ENCODE measurements at places on chromosomes 12 and 14.

DNA sequence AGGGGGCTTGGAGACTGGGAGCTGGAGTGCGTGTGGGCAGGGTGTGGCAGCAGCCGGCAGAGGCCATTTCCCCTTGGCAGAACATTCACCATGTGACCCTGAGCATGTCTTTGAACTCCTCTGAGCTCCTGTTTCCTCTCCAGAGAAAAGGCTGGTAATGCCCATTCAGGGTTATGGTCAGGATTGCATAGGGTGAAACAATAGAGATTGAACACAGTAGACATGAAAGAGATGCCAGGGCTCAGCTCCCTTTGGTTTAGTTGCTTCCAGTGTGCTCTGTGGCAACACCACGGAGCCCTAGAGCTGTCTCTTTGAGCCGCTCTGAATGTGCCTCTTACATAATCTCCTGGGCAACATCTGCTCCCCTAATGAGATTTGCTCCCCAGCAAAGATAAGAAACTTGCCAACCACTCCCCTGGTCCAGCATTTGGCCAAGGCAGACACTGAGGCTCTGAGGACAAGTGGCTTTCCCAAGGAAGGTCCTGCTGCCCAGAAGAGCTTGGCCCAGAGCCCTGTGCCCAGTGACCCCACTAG, 4.6 kb downstream of the IFI27 start:
- DNase-seq = no peak

DNA sequence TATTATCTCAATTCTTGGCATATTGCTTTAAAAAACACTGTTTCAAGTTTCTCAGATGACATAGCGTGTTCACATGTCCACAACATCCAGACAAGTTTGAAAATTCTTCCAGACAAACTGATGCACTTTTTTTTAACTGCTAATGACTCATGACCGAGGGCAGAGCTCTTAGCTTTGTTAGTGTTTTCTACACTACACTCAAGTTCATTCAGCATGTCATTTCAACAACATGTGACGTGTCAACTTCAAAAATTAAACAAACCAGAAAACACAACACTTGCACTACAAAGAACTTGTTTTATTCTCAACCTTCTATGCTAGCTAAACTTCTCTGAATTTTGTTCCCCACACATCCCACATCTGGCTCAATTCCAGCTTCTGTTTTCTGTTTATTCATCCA, 1186.3 kb upstream of the FLRT2 start:
- DNase-seq = peak; percentile 1

- peak; percentile 34 for DNase-seq
Observed at GRCh38 chr14:103483600-103483999, 39.0 kb downstream of the CKB start.

DNA sequence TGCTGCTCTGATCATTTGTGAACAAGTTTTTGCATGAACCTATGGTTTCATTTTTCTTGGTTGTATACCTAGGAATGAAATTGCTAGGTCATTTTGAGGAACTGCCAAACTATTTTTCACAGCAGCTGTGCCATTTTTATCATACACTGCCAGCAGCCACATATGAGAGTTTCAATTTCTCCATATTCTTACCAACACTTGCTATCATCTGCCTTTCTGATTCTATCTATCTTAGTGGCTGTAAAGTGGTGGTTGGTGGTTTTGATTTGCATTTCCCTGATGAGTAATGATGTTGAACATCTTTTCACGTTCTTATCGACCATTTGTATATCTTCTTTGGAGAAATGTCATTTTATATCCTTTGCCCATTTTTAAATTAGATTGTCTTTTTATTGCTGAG, 146.1 kb downstream of the C12orf75 start:
- DNase-seq = no peak

- DNase-seq = no peak
Observed at GRCh38 chr14:55912344-55912743, 205.9 kb upstream of the PELI2 start.

GRCh38 chr14:94680862-94681288, 68.7 kb downstream of the SERPINA3 start:
- DNase-seq = no peak

DNA sequence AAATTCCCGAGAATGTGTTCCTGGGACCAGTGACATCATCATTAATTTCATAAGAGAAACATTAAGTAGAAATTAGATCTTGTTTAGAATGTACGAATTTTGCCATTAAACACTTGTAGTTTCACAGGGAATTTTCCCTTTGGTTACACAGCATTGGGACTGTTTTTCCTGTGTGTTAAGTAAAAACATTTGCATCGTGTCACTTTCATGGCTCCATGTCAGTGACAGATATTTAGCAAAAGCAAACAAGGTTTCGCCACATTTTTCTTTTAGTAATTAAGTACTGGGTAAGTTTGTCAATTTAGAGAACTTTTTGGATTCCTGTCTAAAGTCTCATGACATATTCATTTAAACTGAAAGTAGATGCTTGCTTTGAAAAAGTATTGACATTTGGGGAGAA, 45.5 kb upstream of the OVCH1 start:
- DNase-seq = no peak

DNA sequence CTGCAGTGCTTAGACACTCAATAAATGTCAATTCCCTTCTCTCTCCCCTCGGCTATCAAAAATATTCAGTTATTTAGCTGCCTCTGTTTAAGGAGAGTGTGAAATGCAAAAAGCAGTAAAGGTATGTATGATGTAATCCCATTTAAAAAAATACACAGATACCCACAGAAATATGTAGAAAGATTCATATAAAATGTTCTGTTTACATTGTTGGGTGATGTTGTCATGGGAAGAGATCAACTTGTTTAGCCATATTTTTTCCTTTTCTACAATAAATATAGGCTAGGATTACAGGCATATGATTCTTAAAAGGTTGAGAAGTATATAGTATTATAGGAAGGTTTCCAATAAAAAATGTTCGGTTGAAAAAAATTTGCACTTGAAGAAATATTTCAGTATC, 7.8 kb downstream of the PPP2R3C start:
- DNase-seq = no peak

DNA sequence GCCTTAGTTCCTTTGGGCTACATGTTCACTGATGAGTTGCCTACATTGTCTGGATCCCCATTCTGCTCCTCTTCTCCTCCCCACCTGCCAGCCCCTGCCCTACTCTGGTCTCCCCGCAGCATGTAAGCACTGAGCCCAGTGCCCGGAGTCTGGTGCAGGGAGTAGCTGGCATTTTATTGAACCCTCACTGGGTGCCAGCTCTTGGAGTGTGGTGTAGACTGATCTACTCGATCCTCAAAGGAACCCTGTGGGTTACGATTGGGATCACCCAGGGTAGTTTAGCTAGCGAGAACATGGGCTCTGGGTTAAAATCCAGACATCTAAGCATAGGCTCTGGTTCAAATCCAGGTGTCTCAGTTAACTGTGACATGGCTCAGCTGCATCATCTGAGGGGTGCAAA, 8.3 kb upstream of the SERPINA6 start:
- no peak for DNase-seq

DNA sequence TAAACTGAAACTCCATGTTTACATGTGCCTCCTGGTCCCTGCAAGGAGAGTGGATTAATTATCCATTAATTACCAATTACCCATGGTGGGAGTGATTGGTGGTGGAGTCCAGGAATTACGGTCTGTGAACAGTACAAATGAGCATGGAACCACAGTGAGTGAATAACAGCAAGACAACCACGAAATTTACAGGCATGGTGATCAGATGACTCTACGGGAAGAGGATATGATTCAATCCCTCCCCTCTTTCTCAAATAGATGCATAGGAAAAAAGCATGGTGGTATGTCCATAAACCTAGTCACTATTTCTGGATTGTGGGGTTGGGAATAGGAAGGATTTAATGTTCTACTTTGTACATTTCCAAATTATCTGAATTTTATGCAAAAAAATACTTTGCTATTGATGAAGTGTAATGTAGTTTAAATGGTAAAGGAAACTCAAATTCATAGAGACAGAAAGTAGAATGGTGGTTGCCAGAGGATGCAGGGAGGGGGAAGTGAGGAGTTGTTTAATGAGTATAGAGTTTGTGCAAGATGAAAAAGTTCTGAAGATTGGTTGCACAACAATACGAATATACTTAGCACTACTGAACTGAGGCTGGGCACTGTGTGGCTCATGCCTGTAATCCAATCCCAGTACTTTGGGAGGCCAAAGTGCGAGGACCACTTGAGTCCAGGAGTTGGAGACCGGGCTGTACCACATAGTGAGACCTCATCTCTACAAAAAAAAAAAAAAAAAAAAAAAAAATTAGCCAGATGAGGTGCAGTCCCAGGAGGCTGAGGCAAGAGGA, 41.2 kb upstream of the C12orf75 start:
- DNase-seq = no peak

DNA sequence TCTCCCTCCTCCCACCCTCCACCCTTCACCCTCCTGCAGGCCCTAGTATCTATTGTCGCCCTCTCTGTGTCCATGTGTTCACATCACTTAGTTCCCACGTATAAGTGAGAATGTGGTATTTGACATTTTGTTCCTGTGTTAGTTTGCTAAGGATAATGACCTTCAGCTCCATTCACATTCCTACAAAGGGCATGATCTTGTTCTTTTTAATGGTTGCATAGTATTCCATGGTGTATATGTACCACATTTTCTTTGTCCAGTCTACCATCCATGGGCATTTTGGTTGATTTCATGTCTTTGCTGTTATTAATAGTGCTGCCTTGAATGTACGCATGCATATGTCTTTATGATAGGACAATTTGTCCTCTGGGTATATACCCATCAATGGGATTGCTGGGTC, 29.6 kb downstream of the C12orf71 start:
- DNase-seq = no peak

GRCh38 chr12:10722502-10722904, 620 bp downstream of the YBX3 start:
- peak; percentile 77 for DNase-seq
